NCI-H2081 (cell line): ENCODE measurements at places on chromosomes 12 and 14.
A peak's percentile ranks its signal among the peaks of the same experiment; 100 is the strongest.

- no peak for DNase-seq
Measured at GRCh38 chr12:68331500-68331868, 678 bp downstream of the MDM1 start.

GRCh38 chr12:56236985-56237384 is 7.1 kb downstream of the SLC39A5 start:
- no peak for DNase-seq

- DNase-seq: no peak
Measured at GRCh38 chr14:70921669-70922068, 14.4 kb downstream of the PCNX1 start.

- DNase-seq: peak; percentile 65
Measured at GRCh38 chr14:103846543-103847450, 578 bp downstream of the PPP1R13B start.

- no peak for DNase-seq
Measured at GRCh38 chr12:132210223-132211055, 66.2 kb downstream of the NOC4L start.

- DNase-seq: peak; percentile 92
Measured at GRCh38 chr14:102949801-102950451, 27.5 kb downstream of the AMN start.

- DNase-seq: peak; percentile 85
Measured at GRCh38 chr12:124506145-124506831, 61.1 kb downstream of the NCOR2 start.

GRCh38 chr12:2492236-2492635 is 302.5 kb upstream of the FKBP4 start:
- no peak for DNase-seq
